Ovary (tissue), 10 donors: ENCODE measurements at places on chromosomes 3 and 15. TPM values are rescaled to one million over a fixed set of nuclear protein-coding genes. Genes with fewer than 3 reads are reported as not detected.

GRCh38 chr15:67303490-67304363 lies 49.1 kb downstream of the IQCH start:
- no peak for DNase-seq

INSYN1 gene
- polyA plus RNA-seq, result 0.43 TPM

- peak; percentile 33 for DNase-seq
Measured at GRCh38 chr3:42805141-42805821, 991 bp upstream of the HIGD1A start.

DNA sequence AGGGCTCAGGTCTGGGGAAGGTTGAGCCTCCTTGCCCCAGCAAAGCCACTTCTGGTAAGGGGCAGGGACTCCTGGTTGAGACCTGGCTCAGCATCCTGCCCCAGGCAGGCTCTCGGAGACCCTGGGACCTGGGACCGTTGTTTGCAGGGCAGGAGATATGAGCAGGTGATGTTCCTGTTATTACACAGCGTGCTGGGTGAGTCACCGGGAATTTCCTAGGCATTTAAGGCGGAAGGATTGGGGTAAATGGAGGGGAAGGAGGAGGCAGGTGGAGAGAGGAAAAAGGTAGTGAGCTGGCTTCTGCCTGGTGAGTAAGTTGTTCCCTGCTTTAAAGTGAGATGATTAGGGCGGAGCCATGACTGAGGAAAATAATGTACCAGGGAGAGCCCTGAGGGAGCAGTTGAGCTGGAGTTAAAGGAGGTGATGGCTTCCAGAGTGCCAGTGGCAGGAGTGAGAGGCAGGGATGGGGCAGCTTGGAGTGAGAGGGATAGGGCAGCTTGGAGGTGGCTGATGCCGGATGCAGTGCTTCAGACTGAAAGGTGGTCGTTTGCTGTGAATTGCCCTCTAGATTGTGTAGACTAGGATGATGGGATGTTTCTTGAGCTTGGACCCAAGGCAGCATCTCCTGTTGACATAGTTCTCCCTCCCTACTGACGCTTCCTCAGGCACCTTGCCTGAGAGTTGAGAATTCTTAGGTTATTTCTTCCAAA lies 79.4 kb downstream of the AAGAB start:
- no peak for DNase-seq

- DNase-seq, result peak; percentile 63
Measured at GRCh38 chr15:63043335-63044076, 959 bp downstream of the TPM1 start.

DNA sequence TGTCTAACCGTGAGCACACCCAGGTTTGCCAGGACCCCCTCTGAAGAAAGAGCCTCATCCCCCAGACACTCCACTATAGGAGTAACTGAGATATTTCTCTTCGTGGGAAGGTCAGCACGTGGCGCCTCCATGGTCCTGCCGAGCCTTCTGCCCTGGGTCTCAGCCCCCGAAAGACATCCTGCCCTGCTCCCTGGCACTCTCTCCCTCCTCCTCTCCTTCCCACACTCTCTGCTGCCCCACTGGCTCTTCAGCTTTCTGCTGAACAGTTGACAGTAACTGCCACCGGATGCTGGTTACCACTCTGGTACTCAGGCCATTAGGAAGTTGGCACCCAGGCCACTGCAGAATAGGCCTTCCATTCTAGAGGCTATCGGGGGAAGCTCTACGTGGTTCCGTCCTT lies 185.2 kb downstream of the UACA start:
- no peak for DNase-seq

- no peak for DNase-seq
Measured at GRCh38 chr3:157667493-157667892, 164.3 kb upstream of the VEPH1 start.

ARIH2 gene
- 39.6 TPM for polyA plus RNA-seq

DNA sequence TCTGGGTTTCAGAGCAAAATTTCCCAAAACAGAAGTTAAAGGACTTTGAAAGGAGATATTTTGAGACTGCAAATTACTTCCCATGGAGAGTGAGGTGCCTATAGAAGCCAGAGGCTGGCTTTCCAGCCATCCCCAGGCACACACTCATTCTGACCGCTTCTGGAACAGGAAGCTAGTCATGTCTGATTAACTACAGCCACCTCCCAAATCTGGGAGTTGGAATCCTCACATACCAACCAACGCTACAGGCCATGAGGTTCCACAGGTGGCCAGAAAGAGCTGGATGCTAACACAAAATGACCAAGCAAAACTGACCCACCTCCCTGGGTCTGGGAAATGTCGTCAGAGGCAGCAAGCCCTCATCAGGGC lies 87.2 kb downstream of the SNRK start:
- DNase-seq, result no peak

B3GNT5 gene
- polyA plus RNA-seq, result 4.8 TPM

FMN1 gene
- 0.80 TPM for polyA plus RNA-seq

- DNase-seq, result no peak
Measured at GRCh38 chr15:29205186-29205585, 64.4 kb downstream of the NSMCE3 start.

GRCh38 chr3:131802029-131802428 lies 232.8 kb downstream of the CPNE4 start:
- DNase-seq, result no peak

DNA sequence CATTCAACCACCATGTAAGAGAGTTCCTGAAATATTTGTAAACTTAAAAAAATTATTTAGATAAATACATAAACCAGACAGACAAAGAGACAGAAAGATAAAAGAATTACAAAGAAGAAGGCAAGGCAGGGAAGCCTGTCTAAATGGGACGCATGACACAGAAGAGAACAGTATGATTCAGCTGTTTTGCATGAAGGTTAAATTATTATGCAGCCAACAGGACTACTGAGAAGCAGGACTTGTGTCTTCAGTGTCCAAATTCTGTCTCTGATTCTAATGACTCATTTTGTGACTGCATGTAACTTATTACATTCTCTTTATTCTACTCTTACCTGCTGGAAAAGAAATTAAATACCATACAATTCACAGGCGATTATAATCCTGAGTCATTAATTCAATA lies 340.4 kb upstream of the KCNMB2 start:
- DNase-seq, result no peak

MRAS gene
- 76.2 TPM for polyA plus RNA-seq

CCR3 gene
- polyA plus RNA-seq, result not detected

CAMP gene
- polyA plus RNA-seq, result not detected

DNA sequence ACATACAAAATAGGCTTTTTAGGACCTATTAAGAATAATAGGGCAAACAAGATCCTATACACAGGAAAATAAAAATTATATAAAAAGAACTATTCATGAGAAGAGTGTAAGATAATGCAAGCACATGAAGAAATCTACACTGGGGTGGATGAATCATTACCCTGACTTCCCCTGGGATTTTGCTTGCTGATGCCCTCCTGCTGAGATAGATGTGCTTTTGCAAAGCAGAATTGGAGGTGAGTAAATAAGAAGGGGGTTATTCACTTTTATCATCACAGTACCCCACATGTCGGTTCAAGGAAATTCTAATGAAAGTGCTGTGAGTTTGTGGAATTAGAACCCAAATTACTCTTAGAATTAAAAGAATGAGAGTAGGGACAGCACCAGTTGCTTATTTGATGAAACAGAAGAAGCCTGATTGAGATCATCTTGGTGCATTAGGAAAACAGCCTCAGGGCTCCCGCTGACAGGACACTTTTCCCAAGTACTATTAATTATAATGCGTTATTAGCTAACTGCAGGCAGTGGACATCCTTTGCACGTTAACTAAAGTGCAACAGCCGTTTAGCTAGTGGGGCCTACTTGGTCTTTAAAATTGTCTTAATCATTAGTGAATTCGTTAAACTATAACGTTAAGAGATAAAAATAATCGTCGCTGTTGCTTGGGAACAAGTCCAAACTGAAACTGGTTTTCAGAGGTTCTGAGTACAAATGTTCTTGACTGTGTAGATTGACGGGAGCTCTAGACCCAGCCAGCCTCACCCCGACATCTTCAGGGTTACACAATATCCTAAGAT lies 48.4 kb downstream of the SLC2A2 start:
- DNase-seq, result no peak

SLC6A1 gene
- 1.2 TPM for polyA plus RNA-seq

ZNF662 gene
- 11.1 TPM for polyA plus RNA-seq

DNA sequence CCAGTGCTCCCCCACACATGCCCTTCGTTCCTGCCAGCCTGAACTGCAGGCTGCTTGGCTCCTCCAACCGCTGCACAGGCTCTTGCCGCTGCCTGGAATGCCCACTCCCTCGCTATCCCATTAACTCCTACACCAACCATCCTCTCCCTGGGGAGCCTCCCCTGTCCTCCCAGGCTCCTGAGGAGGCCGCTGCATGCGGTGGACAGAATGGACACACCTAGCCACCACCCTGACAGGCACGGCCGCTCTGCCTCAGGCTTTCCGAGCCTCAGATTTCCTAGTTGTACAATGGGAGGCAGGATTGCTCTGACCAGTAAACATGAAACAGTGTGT lies 2.3 kb downstream of the PLXNB1 start:
- DNase-seq, result no peak

DNA sequence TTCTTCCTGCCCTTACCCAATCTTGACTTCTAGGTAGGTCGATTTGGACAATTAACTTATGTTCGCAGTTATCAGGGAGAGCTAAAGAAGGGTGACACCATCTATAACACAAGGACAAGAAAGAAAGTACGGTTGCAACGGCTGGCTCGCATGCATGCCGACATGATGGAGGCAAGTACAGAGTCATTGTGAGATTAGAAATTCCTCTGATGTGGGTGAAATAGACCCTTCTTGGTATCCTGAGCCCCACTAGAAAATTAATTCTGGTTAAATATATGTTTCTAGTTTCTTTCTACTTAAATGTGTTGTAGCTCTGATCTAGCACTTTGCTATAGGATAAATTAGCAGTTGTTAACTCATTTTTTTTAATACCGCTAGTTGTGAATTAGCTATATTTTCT lies 13.6 kb downstream of the LXN start:
- DNase-seq, result no peak

MST1R gene
- 1.8 TPM for polyA plus RNA-seq

DNA sequence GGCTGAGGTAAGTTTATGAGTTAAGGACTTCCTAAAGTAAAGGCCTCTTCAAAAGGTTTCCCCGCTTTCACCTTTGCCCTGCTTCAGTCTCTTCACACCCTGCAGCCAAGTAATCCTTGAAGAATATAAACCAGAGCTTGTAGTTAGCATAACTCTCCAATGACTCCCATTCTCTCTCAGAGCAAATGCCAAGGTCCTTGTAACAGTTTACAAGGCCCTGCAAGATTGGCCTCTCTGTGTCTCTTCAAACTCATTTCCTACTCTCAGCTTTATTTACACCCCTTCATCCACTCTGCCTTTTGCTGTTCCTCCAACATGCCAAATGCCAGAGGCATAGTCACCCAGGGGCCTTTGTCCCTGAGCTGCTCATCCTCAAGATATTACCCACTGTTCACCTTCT lies 60.5 kb upstream of the MME start:
- no peak for DNase-seq

PATL2 gene
- 1.3 TPM for polyA plus RNA-seq

- no peak for DNase-seq
Measured at GRCh38 chr3:6425289-6425820, 435.6 kb upstream of the GRM7 start.

- no peak for DNase-seq
Measured at GRCh38 chr15:98418122-98418521, 230.2 kb upstream of the IGF1R start.

- no peak for DNase-seq
Measured at GRCh38 chr15:59276225-59277178, 69.9 kb downstream of the LDHAL6B start.

CCR5 gene
- 0.45 TPM for polyA plus RNA-seq

DIPK2A gene
- 36.6 TPM for polyA plus RNA-seq

ACKR2 gene
- polyA plus RNA-seq, result 2.7 TPM

DNA sequence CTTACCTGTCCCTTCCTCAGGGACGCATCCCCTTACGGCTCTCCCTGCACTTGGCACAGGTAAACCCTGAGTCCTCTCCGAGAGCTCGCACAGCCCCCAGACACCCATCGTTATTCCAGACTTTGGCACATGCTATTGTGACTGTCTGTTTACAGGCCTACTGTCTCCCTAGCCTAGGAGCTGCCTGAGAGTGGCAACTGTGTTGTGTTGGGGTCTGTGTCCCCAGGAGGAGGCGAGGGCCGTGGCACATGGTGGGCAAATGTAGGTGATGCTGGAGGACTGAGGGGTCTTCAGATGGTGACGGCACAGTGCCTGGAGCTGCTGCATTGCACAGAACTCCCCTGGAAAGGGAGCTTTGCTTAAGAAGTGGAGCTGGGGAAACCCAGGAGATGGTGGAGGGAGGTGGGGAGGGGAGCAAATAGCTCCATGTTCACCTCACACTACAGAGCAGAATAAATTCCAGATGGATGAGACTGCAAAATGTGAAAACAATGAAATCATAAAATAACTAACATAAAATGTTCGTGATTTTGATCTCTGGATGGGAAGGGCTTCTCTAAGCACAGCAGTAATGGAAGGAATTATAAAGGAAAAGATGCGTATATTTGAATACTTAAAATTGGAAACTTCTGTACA lies 96.5 kb downstream of the SMAD6 start:
- no peak for DNase-seq

- DNase-seq, result no peak
Measured at GRCh38 chr15:100715571-100716455, 113.4 kb downstream of the ASB7 start.

LRRIQ4 gene
- 0.17 TPM for polyA plus RNA-seq

- DNase-seq, result no peak
Measured at GRCh38 chr3:113620091-113620490, 76.4 kb downstream of the USF3 start.

- DNase-seq, result no peak
Measured at GRCh38 chr15:34725556-34725955, 29.2 kb downstream of the GJD2 start.

GRCh38 chr3:100865442-100865841 lies 127.8 kb downstream of the ABI3BP start:
- DNase-seq, result no peak

DNA sequence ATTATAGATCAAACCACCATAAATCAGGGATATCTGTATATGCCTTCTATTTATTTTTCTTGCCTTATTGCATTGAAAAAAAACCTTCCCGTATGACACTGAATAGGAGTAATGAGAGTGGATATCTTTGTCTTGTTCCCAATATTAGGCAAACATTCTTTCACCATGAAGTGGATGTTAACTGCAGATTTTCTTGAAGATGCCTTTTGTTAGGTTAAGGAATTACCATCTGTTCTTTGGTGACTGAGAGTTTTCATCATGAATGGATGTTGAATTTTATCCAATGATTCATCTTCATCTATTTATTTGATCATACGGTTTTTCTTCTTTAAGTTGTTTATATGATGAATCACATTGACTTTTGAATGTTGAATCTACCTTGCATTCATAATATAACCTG lies 47.1 kb upstream of the MECOM start:
- no peak for DNase-seq

- DNase-seq, result no peak
Measured at GRCh38 chr15:42215913-42216829, 8.1 kb upstream of the VPS39 start.

GPR27 gene
- polyA plus RNA-seq, result 9.2 TPM

GOLGA6L24 gene
- polyA plus RNA-seq, result not detected

DNA sequence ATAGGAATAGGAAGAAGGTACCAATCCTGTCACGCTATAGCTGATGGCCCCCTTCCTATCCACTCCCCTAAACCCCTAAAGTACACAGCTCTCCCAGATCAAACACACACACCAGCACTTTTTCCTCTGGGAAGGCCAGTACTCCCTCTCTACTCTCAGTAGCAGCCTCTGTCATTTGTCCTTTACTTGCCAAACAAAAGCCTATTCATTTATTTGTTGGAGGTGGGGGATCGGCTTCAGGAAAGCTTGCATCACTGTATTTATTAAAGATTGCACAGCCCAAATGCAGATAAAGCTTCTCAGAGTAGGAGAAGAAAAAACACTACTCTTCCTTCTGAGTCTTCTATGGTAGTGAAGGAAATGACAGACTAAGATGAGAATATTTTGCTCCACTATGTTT lies 429.7 kb upstream of the RASGRP1 start:
- DNase-seq, result no peak

MBD4 gene
- polyA plus RNA-seq, result 28.0 TPM

CCR9 gene
- polyA plus RNA-seq, result 0.05 TPM
